Kidney (tissue), 22 donors: ENCODE measurements at places on chromosomes 7 and 10. TPM values are rescaled to one million over a fixed set of nuclear protein-coding genes. Genes with fewer than 3 reads are reported as not detected.

Gene GIMAP1
- total RNA-seq = 10.2 TPM

DNA sequence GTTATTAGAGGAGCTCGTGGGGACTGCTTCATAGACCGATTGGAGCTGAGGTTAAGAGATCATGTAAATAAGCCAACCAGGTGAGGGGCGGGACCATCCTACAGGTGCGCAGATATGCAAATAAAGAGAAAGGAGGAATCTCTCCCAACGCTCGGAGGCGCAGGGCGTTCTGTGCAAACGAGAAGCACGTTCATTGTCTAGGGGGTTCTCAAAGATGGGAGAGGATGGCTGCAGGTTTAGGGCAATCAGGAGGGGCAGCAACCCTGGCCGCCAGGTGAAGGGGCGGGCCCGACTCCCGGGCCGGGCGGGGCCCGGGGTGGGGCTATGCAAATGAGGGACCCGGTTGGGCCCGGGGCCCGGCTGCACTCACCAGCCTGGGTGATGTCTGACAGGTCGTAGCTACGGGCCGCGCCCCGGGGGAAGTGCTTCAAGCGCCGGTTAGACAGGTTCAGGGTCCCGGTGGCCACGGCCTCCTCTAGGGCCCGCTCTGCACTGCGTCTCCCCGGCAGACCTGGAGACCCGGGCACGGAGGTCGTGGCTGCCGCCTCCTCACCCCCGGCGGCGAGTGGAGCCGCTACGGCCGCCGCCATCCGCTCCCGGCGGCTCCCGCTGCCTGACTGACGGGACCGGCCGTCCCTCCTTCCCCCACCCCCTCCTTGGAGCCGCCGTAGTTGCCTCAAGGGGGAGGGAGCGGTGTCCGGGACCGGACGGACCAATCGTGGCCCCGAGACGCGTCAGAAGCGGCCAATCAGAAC lies at the start of gene LRCH4:
Gene LRCH4, minus strand, starts transcription at position 619 of the 755 bp plus-strand sequence. Its CDS starts 29 bp downstream, at position 590.
- DNase-seq = peak; percentile 53
- no peaks in the 10 kb centered on the region for H3K27me3 ChIP-seq
- peaks cover 14% of the 10 kb centered on the region for H3K36me3 ChIP-seq

Gene TRIM56
- 54.5 TPM for total RNA-seq

Gene ASB10
- not detected for total RNA-seq

Gene GIMAP8
- 24.3 TPM for total RNA-seq

GRCh38 chr7:6228361-6229229 lies 43.8 kb downstream of the CYTH3 start:
- DNase-seq = peak; percentile 92
- no peak overlapping the region for H3K4me3 ChIP-seq
- no peaks in the 10 kb centered on the region for H3K27me3 ChIP-seq
- H3K4me1 ChIP-seq = peaks cover 20% of the 10 kb centered on the region
- H3K27ac ChIP-seq = no peak overlapping the region
- no peaks in the 10 kb centered on the region for H3K36me3 ChIP-seq

Gene UCN3
- not detected for total RNA-seq

GRCh38 chr10:116521424-116522290 lies 24.1 kb upstream of the PNLIP start:
- H3K4me1 ChIP-seq = no peaks in the 10 kb centered on the region
- H3K27me3 ChIP-seq = no peaks in the 10 kb centered on the region
- DNase-seq = peak; percentile 36
- H3K36me3 ChIP-seq = no peaks in the 10 kb centered on the region
- no peak overlapping the region for H3K4me3 ChIP-seq
- no peak overlapping the region for H3K27ac ChIP-seq

DNA sequence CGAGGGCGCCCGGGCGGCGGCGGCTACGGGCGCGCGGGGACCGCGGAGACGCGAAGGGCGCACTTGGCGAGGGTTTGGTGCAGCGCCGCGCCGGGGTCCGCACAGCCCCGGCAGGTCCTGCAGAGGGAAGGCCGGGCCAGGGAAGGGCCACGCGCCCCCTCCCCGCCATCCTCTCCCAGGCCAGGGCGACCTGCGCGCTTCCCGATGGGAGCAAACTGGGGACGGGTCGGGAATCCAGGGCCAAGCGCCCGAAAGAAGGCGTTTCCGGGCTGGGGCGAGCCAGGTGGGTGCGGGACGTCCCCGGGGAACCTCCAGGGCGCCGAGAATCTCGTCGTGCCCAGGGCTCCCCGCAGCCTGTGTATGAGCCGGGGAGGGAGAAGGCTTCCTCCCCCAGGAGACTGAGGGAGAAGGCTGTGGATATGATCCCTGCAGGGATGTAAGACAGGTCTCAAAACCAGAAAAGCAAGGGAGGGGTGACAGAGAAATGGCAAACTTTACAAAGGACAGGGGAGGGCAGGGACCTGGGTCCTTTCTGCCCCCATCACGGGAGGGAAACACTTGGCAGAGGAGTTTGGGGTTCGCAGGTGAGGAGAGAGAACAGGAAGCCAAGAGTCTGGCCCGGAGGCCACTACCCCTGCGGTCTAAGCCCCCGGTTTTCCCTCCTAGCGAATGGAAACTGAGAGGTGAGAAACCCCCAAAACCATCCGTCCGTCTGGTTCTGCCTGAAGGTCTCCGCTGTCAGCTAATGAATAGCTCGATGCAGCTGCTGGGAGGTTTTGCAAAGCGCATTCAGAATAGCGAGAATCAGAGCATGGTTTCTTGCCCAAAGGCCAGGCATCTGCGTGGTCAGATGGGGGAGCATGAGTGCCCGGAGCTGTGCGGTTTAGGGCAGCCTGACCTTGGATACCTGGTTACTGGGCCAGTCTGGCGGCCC lies 674 bp downstream of the AMZ1 start:
- no peak for DNase-seq
- no peak overlapping the region for H3K4me3 ChIP-seq
- no peaks in the 10 kb centered on the region for H3K36me3 ChIP-seq
- no peaks in the 10 kb centered on the region for H3K4me1 ChIP-seq
- peaks cover 8% of the 10 kb centered on the region for H3K27me3 ChIP-seq

Gene CFAP70
- total RNA-seq = 6.0 TPM

Gene RTKN2
- 1.6 TPM for total RNA-seq

Gene CREM
- total RNA-seq = 41.3 TPM

Gene ASAH2
- 1.3 TPM for total RNA-seq

Gene PIP
- 0.47 TPM for total RNA-seq

Gene STK17A
- total RNA-seq = 15.5 TPM

Gene TNS3
- total RNA-seq = 198 TPM

DNA sequence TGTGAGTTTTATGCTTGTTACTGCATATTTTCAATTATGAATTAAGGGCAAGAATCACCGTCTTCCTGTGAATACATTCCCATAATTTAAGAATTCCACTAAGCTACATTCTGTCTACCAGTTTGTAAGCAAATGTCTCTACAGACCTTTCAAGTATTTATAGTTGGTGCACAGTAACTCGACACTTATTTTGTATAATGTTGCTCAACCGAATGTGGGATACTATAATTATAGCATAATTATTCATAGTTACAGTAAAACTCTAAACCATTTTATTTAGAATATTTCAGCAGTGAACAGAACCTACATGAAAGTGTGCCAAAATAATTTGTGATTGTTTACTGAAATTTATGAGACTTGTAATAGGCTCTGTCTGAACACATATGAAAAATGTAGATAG lies 17.3 kb upstream of the CUBN start:
- no peak overlapping the region for H3K4me3 ChIP-seq
- H3K36me3 ChIP-seq = no peaks in the 10 kb centered on the region
- no peak for DNase-seq
- peaks cover 3% of the 10 kb centered on the region for H3K4me1 ChIP-seq
- H3K27ac ChIP-seq = no peak overlapping the region

DNA sequence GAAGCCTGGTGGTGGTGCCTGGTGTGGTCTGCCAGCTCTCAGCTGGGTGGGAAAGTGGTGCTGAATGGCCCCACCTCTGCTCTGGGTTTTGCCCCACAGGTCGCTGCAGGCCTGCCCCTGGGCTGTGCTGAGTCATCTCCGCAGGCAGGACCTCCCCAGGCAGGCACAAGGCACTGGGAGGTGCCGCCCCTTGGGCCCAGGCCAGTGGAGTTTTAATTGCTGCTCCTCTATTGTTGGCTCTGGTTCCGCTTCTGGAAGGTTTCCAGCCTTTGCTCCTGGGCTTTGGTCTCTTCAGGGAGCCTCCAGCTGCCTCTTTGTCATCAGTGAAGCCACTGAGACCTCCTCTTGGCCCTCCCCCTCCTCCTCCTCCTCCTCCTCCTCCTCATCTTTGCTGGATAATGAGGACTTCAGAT lies 180.3 kb upstream of the GRB10 start:
- no peak overlapping the region for H3K27ac ChIP-seq
- no peaks in the 10 kb centered on the region for H3K27me3 ChIP-seq
- H3K4me1 ChIP-seq = no peaks in the 10 kb centered on the region
- DNase-seq = peak; percentile 11
- no peaks in the 10 kb centered on the region for H3K36me3 ChIP-seq

GRCh38 chr7:136514776-136515175 lies 353.7 kb upstream of the CHRM2 start:
- H3K4me1 ChIP-seq = no peaks in the 10 kb centered on the region
- no peak overlapping the region for H3K27ac ChIP-seq
- no peaks in the 10 kb centered on the region for H3K27me3 ChIP-seq
- no peak overlapping the region for H3K4me3 ChIP-seq
- H3K36me3 ChIP-seq = no peaks in the 10 kb centered on the region
- no peak for DNase-seq

DNA sequence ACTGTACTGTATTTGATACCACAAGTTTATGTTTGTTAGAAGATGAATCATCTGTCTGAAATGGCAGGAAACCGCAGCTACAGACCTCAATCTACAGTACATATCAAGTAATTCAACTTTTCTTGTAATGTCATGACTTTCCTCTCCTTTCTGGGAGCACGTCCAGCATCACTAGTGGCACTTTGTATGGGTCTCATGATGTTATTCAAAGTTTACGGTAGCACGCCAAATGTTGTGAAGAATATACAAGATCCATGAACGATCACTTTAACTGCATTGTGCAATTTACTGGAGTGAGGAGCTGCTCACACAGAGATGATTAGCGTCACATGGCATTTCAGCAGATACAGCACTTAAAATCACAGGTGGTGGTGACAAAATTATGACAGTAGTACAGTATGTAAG lies 257.8 kb upstream of the GNAI1 start:
- H3K27ac ChIP-seq = no peak overlapping the region
- DNase-seq = no peak
- no peaks in the 10 kb centered on the region for H3K27me3 ChIP-seq
- no peak overlapping the region for H3K4me3 ChIP-seq
- H3K36me3 ChIP-seq = no peaks in the 10 kb centered on the region
- no peaks in the 10 kb centered on the region for H3K4me1 ChIP-seq

Gene HYAL4
- not detected for total RNA-seq

- DNase-seq = no peak
- no peak overlapping the region for H3K27ac ChIP-seq
- peaks cover 8% of the 10 kb centered on the region for H3K4me1 ChIP-seq
- no peaks in the 10 kb centered on the region for H3K27me3 ChIP-seq
- no peak overlapping the region for H3K4me3 ChIP-seq
Measured at GRCh38 chr7:93150200-93150835, 2.1 kb upstream of the SAMD9L start.

GRCh38 chr10:80104066-80104926 lies 25.8 kb downstream of the TMEM254 start:
- no peaks in the 10 kb centered on the region for H3K36me3 ChIP-seq
- H3K4me1 ChIP-seq = no peaks in the 10 kb centered on the region
- no peak overlapping the region for H3K4me3 ChIP-seq
- peak; percentile 83 for DNase-seq

GRCh38 chr10:69802424-69803161 lies 887 bp downstream of the COL13A1 start:
- H3K4me3 ChIP-seq = peak overlapping the region; percentile 51
- peaks cover 13% of the 10 kb centered on the region for H3K4me1 ChIP-seq
- no peaks in the 10 kb centered on the region for H3K36me3 ChIP-seq

Gene AKR1C3
- 61.8 TPM for total RNA-seq

GRCh38 chr10:70905071-70906021 lies 17.0 kb upstream of the PCBD1 start:
- H3K27ac ChIP-seq = no peak overlapping the region
- no peak for DNase-seq
- no peaks in the 10 kb centered on the region for H3K27me3 ChIP-seq
- no peaks in the 10 kb centered on the region for H3K4me1 ChIP-seq
- H3K4me3 ChIP-seq = no peak overlapping the region

- H3K4me3 ChIP-seq = peak overlapping the region; percentile 43
- no peaks in the 10 kb centered on the region for H3K4me1 ChIP-seq
- H3K27me3 ChIP-seq = no peaks in the 10 kb centered on the region
- H3K27ac ChIP-seq = no peak overlapping the region
- DNase-seq = no peak
- no peaks in the 10 kb centered on the region for H3K36me3 ChIP-seq
Measured at GRCh38 chr10:62636825-62637248, 167.7 kb upstream of the ADO start.

- no peaks in the 10 kb centered on the region for H3K4me1 ChIP-seq
- peak overlapping the region; percentile 84 for H3K4me3 ChIP-seq
- DNase-seq = peak; percentile 86
- no peaks in the 10 kb centered on the region for H3K36me3 ChIP-seq
- H3K27me3 ChIP-seq = no peaks in the 10 kb centered on the region
Measured at GRCh38 chr10:65570143-65571010, 1355.5 kb upstream of the LRRTM3 start.

Gene CHAT
- not detected for total RNA-seq

DNA sequence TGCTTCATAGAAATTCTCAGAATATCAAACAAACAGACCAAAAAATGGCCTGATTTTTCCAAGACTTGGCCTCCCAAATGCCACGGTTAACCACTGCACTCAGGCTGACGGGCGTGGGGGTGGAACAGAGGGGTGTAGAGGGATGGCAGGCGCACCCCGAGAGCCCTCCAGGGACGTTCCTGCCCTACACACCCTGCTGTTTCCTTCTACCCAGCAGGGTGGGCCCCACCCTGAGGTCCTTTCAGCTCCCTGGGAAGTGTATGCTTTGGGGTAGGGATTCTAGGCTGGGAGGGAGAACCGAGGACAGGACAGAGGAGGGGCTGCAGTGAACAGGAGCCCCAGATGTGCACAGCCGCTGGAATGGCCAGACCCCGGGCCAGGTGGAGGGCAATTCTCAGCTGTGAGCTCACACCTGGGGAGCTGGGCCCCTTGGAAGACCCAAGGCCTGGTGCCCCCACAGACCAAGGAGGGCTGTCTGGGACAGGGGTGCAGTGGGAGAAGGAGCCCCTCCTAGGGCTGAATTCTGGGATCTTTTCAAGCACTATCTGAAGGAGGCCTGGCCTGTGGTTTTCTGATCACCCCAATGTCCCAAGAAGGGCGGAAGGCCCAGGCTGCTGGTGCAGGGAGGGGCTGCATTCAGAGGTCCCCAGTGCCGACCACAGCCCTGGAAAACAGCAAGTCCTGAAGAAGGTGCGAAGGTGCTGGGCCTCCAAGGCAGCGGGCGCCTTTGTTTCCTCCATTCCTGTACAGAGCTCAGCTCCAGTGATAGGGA lies 32.9 kb upstream of the INPP5A start:
- H3K4me1 ChIP-seq = no peaks in the 10 kb centered on the region
- no peak overlapping the region for H3K27ac ChIP-seq
- no peaks in the 10 kb centered on the region for H3K27me3 ChIP-seq
- peak; percentile 35 for DNase-seq
- H3K4me3 ChIP-seq = no peak overlapping the region
- no peaks in the 10 kb centered on the region for H3K36me3 ChIP-seq
